ENCODE measurements at places on chromosomes 7 and 10.

DNA sequence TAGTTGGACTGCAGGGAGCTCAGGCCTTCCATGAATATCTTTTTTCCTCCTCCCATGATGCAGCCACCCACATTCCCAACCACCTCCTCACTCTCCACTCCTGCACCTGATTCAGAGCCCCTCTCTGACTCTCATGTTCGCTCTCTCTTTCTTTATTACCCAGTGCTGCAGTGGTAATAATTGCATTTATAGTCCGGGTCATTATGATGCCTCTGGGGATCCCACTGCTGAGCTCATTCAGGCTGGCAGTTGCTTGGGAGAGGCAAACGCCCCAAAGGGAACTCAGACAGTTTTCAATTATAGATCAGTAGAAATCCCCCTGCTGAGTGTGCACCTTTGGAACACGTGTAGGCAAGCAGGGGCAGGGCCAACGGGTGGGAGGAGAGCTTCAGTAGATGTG lies 953.0 kb downstream of the GRID1 start:
- DNase-seq: no peak

- no peak for DNase-seq
Measured at GRCh38 chr10:56874950-56875349, 513.9 kb upstream of the ZWINT start.

GRCh38 chr7:5780801-5781496 lies 514 bp downstream of the RNF216 start:
- no peak for DNase-seq

DNA sequence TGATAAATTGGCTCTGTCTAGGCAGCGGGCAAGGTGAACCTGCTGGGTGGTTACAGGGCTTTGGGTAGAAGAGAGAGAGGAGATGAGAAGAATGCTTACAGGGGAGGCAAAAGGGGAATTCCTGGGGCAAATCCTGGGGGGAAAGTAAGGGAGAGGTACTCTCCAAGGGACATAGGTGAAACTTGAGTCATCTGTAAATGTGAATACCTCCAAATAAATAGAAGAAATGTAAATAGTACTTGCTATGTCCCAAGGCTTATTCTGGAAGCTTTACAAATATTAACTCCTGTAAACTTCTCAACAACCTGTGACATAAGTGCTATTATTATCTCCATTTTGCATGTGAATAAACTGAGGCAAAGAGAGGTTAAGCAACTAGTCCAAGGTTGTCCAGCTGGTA lies 57.7 kb upstream of the CDK13 start:
- DNase-seq: no peak

DNA sequence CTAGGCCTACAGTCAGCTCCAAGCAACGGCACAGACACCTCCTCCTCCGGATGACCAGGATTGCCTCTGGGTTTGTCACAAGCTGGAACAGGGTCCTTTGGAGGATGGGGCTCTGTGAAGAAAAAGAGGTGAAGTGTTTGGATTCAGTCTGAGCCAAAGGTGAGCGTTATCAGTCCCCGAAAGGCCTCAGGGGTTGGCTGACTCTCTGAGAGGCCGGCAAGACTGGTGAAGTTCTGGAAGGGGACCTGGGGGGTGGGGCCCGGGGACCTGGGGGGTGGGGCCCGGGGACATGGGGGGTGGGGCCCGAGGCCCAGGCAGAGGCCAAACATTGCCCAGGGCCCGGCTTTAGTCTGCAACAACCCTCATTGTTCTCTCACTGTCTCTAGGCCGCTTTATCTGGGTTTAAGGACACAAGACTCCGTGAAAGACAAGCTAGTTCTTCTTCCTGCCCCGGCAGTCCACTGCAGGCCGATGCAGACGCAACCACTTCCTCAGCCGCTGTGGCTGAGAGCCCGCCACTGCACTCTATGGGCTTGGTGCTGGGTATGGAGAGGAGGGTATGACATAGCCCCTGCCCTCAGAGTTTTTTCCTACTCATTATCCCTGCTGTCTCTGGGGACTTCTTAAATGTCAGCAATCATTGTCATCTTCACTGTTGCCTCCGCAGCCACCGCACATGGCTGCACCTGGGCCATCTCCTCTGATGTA lies 27.4 kb upstream of the PSAP start:
- DNase-seq: no peak

DNA sequence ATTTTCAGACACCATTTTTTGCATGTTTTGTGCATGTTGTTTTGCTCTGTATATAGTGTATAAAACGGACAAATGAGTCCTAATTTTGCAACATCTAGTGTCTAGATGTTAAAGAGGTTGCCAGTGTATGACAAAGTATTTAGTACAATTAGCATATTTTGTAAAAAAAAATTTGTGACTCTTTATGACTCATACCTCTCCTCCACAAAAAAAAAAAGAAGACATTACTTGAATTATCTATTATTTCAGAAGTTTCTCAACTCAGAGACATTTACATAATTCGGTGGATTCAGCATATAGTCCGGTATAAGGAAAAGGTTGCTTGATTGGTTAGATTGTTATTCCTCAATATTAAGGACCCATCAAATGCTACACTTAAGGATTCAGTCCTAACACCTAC lies 26.0 kb downstream of the NUP42 start:
- no peak for DNase-seq

DNA sequence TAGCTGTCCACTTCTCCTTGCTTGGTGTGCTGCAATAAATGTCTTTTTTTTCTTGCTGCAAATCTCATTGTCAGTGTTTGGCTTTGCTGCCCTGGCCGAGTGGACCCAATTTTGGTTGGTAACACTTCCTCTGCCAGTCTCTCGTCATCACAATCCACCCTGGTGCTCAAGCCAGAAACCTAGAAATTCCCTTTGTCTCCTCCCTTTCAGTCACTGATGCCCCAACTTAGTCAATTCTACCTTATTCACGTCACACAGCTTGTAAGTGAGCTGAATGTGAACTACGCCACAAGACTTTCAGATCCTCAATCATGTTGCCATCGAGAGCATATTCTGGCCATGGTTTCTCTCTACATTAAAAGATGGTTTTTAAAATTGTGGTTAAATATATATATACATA lies 13.0 kb upstream of the FRA10AC1 start:
- no peak for DNase-seq

DNA sequence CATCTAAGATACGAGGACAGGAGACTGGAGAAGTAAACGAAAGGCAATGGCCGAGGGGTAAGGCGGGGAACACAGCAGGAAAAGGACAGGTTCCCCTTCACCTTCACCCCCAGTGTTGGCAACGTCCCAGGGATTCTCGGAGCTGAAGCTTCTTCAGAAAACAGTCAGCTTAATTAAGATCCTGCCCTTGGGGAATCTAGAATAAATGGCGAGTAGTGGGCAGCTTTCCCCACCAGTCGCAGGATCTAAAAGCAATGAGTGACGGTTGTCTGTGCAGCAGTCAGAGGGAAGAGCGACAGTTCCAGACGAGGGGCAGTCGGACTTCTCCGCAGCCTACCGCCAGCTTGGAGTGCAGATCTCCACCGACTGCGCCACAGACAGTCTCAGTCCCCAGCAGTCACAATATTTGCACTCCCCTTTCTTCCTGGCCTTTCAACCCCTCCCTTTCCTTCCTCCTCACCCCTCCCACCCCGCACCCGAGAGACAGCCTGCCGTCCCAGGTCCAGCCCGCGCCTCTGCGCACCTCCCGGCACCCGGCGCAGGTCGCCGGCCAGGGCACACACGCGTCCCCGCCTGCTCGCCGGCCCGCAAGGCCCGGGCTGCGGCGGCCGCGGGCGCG lies 10.9 kb upstream of the SP8 start:
- DNase-seq: no peak

GRCh38 chr7:50418526-50419290 lies 31.4 kb downstream of the FIGNL1 start:
- no peak for DNase-seq

- no peak for DNase-seq
Measured at GRCh38 chr7:91566402-91566732, 302.1 kb downstream of the FZD1 start.

- DNase-seq: no peak
Measured at GRCh38 chr7:17134786-17135185, 163.7 kb upstream of the AHR start.

DNA sequence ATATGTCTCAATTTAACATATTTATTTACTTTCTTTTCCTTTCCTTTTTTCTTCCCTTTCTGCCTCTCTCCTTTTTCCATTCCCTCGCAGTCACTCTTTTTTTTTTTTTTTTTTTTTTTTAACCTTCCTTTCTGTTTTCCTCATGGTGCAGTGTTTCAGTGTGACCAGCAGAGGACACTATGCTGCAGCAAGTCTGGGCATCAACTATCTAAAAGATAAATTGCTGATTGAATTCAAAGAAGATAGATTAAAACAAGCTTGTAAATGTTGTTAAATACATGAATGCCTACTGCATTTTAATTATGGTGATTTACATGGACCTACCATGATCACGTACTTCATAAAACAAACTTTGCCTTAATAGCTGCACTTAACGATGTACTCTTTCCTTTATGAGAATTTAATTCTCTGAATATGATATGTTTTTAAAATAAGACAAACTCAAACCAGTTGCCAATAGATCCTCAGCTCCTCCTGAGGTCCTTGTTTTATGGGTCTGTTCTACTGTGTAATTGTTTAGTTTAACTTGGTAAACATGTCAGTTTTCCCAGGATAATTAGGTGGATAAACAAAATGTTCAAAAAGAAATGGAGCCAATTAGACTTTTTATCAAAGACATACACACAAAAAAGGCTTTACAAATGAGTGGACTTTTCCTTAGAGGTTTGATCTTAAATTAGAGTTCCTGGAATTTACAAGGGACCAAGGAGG lies 101.0 kb upstream of the AGR3 start:
- DNase-seq: no peak

DNA sequence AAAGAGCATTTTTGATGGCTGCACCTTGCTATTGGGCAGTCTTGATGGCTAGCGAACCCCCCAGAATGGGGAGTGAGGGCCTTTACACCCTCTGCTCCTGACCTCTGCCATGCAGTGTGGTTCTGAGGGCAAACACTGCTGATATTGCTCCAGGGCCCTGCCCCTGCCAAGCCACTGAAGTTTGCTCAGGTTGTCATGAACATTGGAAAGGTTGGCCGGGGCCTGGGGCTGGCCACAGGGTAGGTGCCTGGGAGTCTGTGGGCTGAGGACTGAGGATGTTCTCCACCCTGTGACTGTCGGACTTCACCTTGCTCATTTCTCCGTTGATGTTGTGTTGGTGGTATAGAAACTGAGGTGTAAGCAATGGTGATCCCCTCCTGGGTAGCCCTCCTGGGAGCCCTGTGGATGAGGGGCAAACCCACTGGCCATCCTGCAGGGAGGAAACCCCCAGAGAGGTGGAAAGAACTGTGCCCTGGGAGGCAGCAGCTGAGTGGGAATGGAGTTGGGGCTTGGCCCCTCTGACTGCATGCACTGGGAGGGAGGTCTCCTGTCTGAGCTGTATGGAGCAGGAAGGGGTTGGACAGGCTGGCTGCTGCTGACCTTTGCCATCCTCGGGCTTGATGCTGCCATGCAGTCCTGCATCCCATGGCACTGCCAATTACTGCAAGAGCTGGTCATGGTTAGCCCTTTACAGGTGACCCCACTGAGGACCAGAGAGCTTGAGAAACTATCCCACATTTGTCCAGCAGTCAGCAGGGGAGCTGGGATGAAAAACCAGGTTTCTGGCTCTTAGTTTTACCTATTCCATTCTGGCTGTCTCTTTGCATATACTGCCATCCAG lies 77.1 kb downstream of the SH2D4B start:
- no peak for DNase-seq

DNA sequence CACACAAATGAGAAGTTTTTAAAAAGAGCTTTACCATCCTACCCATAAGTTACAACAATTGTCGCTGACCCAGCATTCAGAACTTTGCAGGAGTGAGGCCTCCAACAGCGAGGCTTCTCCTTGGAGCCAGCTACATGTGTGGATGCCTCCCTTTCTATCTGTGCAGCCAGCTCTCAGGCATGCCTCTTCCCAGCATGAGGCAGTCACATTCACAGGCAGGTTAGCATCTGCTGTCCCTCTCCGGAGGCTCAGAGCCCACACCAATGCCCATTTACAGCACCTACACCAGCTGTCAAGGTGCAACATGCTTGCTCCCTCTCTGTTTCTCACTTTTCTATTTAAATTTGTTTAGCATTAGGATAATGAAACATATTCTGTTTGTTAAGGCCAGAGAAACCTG lies 278.7 kb upstream of the PODXL start:
- DNase-seq: no peak

GRCh38 chr7:73899731-73900142 lies 38.8 kb downstream of the TMEM270 start:
- DNase-seq: no peak

GRCh38 chr10:78925800-78926319 lies 142.9 kb upstream of the ZMIZ1 start:
- no peak for DNase-seq

- DNase-seq: no peak
Measured at GRCh38 chr10:117342641-117343040, 32.6 kb downstream of the PDZD8 start.

DNA sequence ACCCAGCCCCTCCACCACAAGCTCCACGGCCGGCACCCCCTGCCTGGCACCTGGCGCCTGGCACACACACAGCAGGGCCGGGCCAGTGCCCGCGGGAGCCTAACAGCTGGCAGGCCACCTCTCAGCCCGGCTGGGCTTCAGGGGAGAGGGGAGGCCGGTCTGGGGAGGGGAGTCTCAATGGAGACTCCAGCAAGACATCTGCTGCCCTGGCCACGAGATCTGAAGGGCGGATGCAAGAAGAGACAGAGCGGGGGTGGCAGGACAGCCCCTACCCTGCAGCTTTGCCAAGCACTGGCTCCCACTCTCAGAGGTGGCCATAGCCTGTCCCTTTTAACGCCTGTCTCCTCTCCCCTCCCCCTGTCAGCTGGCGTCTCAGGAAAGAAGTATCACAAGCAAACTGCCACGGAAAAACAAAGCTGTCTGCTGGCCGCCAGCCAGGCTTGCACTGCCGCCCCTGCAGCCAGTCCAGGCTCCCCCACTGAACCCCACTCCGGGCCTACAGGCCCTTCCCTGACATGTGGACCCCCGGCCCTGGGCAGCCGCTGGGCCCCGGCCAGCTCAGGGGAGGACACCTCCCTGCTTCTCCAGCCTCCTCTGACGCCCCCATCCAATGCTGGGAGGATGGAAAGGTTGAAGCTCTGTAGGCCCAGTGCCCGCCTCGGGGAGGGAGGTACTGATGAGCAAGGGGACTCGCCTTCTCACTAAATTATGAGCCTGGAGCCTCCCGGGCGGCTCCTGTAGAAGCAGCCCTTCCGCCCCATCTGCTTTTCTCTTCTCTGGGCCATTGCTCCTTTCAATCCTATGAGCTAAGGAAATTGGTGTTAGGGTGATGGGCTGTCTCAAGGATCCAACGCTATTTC lies 178.4 kb downstream of the ARHGAP12 start:
- no peak for DNase-seq

All from stimulated activated naive CD4-positive, alpha-beta T cell (primary cell).